ENCODE measurements at places on chromosomes 2 and 18. TPM values are rescaled to one million over a fixed set of nuclear protein-coding genes. Genes with fewer than 3 reads are reported as not detected.

GRCh38 chr2:212548455-212548819 lies 9.8 kb upstream of the ERBB4 start:
- no peak for DNase-seq

The MRPL30 gene
- total RNA-seq = 30.2 TPM

- DNase-seq = no peak
These were observed 184.1 kb downstream of the HDAC4 start for GRCh38 chr2:239216614-239217273.

DNA sequence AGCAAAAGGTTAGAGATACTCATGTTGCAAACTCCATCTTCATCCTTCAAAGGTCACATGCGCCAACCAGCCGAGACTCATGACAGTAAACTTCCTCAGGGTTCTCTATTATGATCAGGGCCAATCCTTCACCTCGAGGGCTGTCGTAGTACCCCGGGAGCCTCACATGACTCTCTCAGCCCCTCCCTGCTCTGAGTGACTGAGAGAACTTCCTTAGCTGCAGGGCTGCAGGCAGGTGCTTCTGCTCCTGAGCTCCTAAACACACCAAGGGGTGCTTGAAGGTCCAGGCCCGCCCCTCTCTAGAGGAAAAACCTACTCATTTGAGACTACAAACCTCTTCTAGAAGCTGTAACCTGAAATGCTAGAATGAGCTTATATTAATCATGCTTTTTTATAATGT lies 48.2 kb downstream of the LONRF2 start:
- no peak for DNase-seq

The CYTIP gene
- 195 TPM for total RNA-seq

DNA sequence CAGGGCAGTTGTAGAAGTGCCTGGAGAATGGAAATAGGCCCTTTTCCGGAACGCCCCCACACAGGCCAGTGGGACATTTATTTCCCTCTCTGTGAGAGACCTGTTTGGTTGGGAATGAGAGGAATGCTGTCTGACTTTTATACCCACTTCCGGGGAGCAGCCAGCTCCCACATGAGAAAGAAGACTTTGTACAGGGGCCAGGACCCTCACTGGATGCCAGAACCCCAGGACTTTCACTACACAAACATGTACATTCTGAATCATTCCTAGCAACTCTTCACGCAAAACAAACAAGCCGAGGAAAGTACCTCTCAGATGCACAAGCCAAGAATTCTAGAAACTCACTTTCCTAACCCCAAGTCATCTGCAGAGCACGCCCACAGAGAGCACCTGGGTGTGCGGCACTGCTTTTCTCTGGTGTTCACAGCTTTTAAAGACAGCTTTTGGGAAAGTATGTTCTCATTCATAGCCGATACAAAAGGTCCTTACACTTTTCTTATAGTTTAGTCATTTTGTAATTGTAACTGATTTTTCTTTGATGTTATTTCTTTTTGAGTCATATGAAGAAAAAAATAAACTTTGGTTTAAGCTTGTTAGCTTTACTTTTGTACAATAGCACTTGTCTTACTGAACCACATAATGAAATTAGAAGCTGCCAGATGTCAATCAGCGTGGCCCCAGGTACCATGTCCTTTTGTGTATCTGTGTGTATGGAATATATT lies 856.1 kb upstream of the ID2 start:
- no peak for DNase-seq

- peak; percentile 22 for DNase-seq
These were observed 664 bp downstream of the CAMKMT start for GRCh38 chr2:44362207-44363015.

All from activated T-cell treated with anti-CD3 and anti-CD28 coated beads, Interleukin-2, amount 50 U/mL, for 4 hours (primary cell).